GM23248 (cell line): ENCODE measurements at places on chromosomes 1 and 21. TPM values are rescaled to one million over a fixed set of nuclear protein-coding genes. Genes with fewer than 3 reads are reported as not detected.
A peak's percentile ranks its signal among the peaks of the same experiment; 100 is the strongest.

The PLA2G2F gene
- total RNA-seq: not detected in 2 replicates

GRCh38 chr1:3126756-3127678 lies 58.0 kb downstream of the PRDM16 start:
- H3K27me3 ChIP-seq: 0 out of 2 replicates have a peak, but pooled peaks cover 8% of the 10 kb centered on the region
- H3K27ac ChIP-seq: no peak overlapping the region
- H3K36me3 ChIP-seq: no peaks in the 10 kb centered on the region
- no peaks in the 10 kb centered on the region for H3K4me1 ChIP-seq

GRCh38 chr1:48616710-48617109 lies 144.7 kb upstream of the SPATA6 start:
- no peak overlapping the region for H3K4me3 ChIP-seq
- H3K36me3 ChIP-seq: no peaks in the 10 kb centered on the region
- no peak for DNase-seq

The RGSL1 gene
- not detected in 2 replicates for total RNA-seq

The CHAF1B gene
- 3.0 and 3.3 TPM in 2 replicates for total RNA-seq

The REN gene
- total RNA-seq: not detected in 2 replicates

- DNase-seq: no peak
- no peak overlapping the region for H3K27ac ChIP-seq
- no peak overlapping the region for H3K4me3 ChIP-seq
- no peaks in the 10 kb centered on the region for H3K36me3 ChIP-seq
These were observed 63.8 kb upstream of the ETS2 start for GRCh38 chr21:38741950-38742256.

GRCh38 chr1:84506729-84507453 lies 510 bp upstream of the GNG5 start:
- H3K27ac ChIP-seq: peak overlapping the region; percentile 95
- peaks cover 28% of the 10 kb centered on the region for H3K4me1 ChIP-seq
- peak overlapping the region; percentile 95 for H3K4me3 ChIP-seq

- H3K4me3 ChIP-seq: no peak overlapping the region
- no peaks in the 10 kb centered on the region for H3K27me3 ChIP-seq
- no peak for DNase-seq
- H3K36me3 ChIP-seq: no peaks in the 10 kb centered on the region
- 0 out of 2 replicates have a peak, but pooled peaks cover 3% of the 10 kb centered on the region for H3K4me1 ChIP-seq
These were observed 25.7 kb upstream of the ABCG1 start for GRCh38 chr21:42193131-42193671.

The INSRR gene
- total RNA-seq: not detected in 2 replicates

The GNG12 gene
- 309 and 315 TPM in 2 replicates for total RNA-seq

DNA sequence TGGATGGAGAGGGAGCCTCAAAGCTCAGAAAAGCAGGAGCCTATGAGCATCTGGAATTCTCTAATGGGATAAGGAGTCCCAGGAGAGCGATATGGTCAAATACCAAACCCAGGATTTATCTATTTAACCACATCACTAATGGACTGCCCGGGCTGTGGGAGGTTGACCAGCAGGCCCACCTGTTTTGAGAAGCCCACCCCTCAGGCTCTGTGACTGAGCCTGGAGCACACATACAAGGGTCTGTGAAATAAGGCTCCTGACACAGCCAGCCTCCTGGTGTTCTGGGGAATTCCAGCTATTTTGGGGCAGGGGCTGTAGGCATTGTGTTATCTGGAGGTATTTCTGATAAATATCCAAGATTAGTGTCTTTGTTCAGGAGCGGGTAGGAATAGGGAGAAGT lies 132.0 kb upstream of the C1orf21 start:
- H3K4me1 ChIP-seq: peaks cover under 1% of the 10 kb centered on the region; the same call in 1 of the 2 replicates
- no peak overlapping the region for H3K27ac ChIP-seq
- no peaks in the 10 kb centered on the region for H3K36me3 ChIP-seq
- no peaks in the 10 kb centered on the region for H3K27me3 ChIP-seq

DNA sequence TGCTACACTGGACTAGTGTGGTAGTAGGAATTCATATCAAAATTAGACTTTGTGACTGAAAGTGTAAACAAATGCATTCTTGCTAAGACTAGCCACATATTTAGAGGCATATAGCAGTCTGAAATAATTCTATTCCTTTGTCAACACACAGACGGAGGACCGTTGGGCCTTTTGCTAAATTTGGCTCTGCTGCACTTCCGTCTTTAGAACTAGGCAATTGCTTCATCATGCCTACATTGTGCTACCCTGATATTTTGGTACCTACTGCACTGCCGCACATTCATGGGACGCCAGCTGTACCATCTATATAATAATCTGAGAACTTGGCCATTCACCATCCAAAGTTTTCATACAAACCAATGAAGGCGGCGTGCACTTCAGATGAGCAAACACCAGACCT lies 346.8 kb downstream of the KIF26B start:
- H3K4me1 ChIP-seq: peaks cover 13% of the 10 kb centered on the region
- no peak overlapping the region for H3K27ac ChIP-seq
- no peaks in the 10 kb centered on the region for H3K36me3 ChIP-seq

- no peaks in the 10 kb centered on the region; the same call in 1 of the 2 replicates for H3K36me3 ChIP-seq
- H3K27ac ChIP-seq: no peak overlapping the region
- no peak for DNase-seq
These were observed 25.6 kb downstream of the PPFIA4 start for GRCh38 chr1:203051841-203052324.

The SLC22A15 gene
- 14.7 and 15.0 TPM in 2 replicates for total RNA-seq

The TRAF3IP3 gene
- not detected in 2 replicates for total RNA-seq

DNA sequence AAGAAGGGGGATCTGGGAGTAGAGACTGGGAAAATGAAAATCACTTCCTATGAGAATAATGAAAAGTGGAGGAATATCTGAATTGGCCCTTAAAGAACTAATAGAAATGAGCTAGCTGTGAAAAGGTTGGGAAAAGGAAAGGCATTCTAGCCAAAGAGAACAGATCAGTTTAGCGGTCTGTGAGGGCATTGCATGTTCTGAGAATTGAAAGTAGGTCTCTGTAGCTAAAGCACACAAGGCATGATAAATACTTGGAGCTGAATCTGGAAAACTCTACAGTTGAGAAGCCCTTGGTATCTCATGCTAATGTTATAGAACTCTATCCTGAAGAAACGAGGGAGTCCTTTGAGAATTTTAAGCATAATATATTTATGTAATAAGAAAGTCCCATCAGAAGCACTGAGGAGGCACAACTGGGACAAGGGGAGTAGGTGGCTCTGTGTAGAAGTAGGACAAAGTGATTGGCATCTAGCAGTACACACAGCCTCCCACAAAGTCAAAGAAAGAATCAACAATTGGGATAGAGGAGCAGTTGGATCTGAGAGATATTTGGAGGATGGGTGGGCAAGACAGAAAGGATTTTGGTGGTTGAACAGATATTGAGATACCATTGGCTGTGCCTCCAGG lies 78.7 kb downstream of the GREM2 start:
- DNase-seq: no peak
- H3K27ac ChIP-seq: no peak overlapping the region
- no peaks in the 10 kb centered on the region for H3K27me3 ChIP-seq
- H3K36me3 ChIP-seq: peaks cover 37% of the 10 kb centered on the region
- no peak overlapping the region for H3K4me3 ChIP-seq
